ENCODE measurements at places on chromosomes 13 and 19.

DNA sequence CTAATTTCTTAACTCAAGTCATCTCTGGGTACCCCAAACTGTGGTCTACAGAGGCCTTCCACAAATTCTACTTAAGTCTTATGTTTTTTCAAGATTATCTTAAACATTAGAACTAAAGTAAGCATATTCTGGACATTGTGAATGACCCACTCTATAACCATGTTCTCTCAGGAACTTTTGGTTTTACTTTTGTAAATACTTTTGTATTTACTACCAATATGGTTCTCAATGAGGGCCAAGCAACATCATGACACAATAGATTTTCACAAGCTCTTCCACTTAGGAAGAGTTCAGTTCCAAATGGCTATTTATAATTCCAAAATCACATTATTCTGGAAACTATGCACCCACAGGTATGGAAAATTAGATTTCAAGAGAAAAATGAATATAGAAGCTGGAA, 10.8 kb downstream of the DIAPH3 start:
- DNase-seq, result no peak

DNA sequence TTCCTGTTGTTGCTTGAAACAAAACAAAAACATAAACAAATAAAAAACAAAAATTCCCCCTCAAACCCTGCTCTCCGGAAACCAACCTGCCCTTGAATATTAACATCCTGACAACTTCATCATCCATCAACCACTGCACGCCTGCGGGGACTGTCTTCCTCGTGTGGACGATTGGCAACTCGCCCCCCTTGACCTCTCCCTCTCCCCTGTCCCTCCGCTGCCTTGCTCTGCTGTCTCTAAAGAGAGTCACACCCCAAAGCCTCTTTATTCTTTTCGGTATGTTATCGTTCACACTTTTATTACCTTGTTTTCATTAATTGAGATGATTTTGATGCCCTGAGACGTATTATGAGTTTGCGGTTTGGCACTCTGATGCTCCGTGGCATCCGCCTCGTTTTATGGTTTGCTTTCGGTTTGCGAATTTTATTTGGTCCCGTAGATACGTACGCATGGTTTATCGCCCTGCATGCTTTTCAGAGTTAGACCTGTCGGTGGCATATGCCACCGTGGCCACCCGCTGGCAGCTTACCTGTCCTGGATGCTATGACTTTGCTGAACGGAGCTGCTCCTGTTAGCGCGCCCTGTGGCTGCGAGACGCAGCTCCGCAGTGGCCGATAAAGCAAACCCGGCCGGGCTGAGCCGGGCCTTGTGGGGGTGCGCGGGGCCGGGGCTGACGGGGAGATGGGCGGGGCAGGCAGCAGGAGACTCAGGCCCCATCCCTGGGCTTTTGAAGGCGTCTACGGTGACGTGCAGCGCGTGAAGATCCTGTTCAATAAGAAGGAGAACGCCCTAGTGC, 10.6 kb downstream of the PTBP1 start:
- no peak for DNase-seq

- DNase-seq, result no peak
Observed at GRCh38 chr13:30216111-30216510, 91.2 kb downstream of the KATNAL1 start.

DNA sequence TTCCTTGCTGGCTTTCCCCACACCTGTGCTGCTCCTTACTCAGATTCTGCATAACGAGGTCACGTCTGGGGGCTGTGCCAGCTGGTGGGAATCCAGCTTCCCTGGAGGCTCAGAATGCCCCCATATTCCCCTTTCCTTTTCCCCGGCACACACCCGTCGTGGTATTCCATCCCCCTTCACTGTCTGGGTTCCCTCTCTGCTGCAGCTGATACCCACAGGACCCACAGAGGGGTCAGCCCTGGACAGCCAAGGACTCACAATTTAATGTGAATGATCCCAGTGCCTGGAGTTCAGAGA, 4.2 kb upstream of the MYH14 start:
- no peak for DNase-seq

DNA sequence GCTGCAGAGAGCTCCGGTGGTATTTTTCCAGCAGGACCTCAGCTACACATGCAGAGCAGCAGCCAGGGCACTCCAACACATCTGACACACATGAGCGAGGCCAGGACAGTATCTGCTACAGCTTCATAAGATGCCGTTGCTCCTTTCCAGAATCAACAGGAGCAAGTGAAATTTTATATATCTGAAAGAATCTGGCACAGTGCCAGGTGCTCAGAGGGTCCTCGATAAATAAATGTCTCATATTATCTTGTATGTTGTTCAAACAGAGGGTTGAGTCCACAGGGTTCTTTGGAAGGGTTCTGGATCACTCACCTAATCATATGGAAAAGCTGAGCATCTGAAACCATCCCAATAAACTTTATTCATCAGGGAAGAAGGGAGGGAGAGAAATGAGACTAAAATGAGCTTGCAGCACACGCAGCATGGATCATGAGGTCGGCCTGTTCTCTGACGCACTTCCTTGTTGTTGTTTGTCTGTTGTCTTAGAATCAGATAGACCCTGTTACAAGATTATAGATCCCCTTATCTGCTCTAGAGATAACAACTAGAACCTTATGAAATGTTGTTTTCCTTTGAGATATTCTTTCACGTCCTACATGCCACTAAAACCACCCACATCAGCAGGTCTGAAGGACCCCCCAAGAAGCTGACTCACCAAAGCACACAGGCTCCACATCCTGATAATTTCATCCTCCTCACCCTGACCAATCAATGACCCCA, 3.2 kb upstream of the METTL21C start:
- DNase-seq, result no peak

DNA sequence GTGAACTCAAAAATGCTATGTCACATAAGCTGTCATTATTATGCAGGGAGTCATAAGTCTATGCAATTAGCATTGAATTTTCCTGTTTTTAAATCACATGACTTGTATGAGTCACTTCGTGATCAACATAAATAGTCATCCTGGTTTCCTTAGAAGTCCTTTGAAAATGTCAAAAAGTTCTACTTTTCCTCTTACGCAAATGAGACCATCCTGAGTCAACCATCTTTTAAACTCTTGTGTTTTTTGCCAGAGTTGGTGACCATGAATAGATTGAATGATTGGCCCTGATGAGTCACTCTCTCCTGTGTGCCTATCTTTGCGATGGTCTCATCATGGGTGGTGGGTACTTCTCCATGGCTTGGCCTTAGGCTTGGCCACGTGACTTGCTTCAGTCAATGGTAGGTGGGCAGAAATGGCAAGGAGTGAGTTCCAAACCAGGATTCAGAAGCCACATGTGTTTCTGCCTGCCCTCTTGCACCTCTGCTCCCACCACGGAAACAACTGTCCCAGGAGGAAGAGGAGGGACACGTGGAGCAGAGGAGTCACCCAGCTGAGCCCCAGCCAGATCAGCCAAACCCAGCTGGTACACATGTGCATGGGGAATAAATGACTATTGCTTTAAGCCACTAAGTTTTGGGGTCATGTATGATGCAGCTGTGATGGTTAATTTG, 123.5 kb upstream of the CACNA1A start:
- no peak for DNase-seq

GRCh38 chr19:40717880-40718773, 1.2 kb downstream of the ITPKC start:
- no peak for DNase-seq

GRCh38 chr19:55400281-55401087, 7.1 kb downstream of the UBE2S start:
- no peak for DNase-seq

GRCh38 chr19:49398931-49399330, 10.9 kb downstream of the KASH5 start:
- no peak for DNase-seq

DNA sequence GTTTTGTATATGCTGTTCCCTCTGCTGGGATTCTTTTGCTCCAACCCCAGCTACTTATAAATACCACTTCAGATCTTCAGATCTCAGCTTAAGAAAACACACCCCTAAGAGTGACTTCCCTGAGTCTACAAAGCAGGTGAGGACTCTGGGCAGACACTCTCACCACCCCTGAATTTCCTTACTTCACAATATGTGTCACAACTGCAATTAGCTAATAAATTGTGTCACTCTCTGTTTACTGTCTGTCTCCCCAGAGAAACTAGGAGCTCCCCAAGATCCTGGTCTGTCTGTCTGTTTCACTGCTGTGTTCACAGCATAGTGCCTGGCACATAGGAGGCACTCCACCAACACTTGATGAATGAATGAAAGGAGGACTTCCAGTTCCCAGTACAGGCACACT, 14.4 kb downstream of the CEBPA start:
- no peak for DNase-seq

DNA sequence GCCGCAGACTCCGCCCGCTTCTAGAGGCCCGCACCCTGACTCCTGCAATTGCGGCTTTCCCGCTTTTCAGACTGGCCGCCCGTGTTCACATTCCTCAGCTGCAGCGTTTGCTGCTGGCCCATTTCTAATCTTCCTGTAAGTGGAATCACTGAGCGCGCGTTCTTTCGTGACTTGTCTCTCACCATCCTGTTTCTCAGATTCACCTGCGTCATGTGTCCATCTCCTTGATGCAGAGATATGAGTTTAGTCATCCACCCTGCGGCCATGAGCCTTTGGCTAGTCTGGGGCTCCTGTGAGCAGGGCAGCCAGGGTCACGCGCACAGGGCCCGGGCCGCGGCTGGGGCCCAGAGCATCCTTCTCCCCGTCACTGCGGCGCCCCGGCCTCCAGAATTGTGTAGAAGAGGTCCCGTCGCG, 110.0 kb downstream of the CRYL1 start:
- no peak for DNase-seq

DNA sequence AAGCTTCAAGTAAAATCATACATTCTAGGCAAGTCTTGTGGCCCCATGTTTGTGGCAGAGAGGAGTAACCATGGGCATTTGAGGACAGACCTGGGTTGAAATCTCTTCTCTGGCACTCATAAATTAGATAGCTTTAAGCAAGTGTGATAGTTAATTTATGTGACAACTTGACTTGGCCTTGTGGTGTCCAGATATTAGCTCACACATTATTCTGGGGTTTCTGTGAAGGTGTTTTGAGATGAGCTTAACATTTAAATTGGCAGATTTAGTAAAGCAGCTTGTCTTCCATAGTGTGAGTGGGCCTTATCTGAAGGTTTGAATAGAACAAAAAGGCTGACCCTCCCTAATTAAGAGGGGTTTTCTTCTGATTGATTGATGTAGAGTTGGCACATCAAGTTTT, 161.4 kb upstream of the SPRY2 start:
- DNase-seq, result no peak

GRCh38 chr13:44386913-44387556, 13.4 kb downstream of the SERP2 start:
- DNase-seq, result no peak

- DNase-seq, result no peak
Observed at GRCh38 chr19:32878988-32879387, 9.4 kb upstream of the SLC7A9 start.

GRCh38 chr19:46022061-46022430, 807 bp downstream of the PGLYRP1 start:
- DNase-seq, result no peak

DNA sequence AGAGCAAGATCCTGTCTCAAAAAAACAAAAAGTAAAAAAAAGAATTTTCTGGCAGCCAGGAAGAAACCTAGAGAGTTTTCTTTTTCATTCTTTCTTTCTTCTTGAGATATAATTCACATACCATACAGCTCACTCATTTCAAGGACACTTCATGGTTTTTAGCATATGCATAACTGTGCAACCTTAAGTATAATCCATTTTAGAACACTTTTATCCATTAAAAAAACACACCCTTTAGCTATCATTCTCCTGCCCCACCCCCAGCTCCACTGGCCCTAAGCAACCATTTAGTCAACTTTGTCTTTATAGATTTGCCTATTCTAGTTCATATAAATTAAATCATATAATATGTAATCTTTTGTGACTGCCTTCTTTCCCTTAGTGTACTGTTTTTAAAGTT, 8.1 kb upstream of the IPO5 start:
- no peak for DNase-seq

DNA sequence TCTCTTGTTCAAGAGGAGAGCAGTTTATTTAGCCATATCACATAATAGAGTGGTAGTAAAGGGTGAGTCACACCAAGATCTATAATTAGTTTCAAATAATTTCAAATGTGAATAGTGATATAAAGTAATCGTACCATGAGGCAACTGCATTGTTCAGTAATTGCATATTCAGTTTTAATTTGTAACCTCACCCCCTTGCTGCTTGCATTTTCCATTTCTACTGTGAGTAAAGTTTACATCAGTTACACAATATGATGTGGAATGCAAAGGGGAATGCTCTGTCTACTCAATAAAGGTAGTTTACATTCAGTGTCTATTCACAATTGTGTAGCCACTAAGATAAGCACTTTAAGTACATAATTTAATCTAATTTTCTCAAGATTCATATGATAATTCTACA, 1695.7 kb upstream of the SPRY2 start:
- no peak for DNase-seq

DNA sequence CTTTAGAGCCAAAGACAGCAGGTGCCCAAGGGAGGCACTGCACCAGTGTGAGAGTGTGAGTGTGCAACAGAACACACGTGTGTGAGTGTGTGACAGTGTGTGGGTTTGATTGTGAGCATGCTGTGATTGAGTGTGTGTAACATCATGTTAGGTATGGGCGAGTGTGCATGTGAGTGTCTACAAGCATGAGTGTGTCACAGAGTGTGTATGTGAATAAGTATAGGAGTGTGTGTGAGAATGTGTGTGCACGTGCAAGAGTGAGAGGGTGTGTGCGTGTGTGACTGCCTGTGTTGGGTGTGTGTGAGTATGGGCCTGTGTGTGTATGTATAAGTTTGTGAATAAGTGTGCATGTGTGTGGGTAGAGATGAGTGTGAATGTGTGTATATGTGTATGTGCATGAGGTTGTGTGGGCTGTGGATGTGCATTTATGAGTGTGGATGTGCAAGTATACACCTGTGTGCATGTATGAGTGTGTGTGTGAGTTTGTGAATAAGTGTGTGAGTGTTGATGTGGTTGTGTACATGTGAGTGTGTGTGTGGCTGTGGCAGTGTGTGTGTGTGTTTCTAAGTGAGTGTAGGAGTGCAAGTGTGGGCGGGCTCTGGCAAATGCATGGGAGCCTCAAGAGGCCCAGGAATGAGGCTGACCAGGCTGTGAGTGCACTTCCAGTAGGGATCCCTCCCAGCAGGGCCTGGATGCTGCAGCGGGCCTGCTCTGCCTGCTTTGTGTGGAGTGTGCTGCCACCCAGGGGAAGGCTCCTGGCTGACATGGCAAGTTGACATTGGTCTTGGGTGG, 198.4 kb downstream of the COL4A1 start:
- DNase-seq, result no peak

- no peak for DNase-seq
Observed at GRCh38 chr13:80658705-80659104, 317.8 kb upstream of the SPRY2 start.

DNA sequence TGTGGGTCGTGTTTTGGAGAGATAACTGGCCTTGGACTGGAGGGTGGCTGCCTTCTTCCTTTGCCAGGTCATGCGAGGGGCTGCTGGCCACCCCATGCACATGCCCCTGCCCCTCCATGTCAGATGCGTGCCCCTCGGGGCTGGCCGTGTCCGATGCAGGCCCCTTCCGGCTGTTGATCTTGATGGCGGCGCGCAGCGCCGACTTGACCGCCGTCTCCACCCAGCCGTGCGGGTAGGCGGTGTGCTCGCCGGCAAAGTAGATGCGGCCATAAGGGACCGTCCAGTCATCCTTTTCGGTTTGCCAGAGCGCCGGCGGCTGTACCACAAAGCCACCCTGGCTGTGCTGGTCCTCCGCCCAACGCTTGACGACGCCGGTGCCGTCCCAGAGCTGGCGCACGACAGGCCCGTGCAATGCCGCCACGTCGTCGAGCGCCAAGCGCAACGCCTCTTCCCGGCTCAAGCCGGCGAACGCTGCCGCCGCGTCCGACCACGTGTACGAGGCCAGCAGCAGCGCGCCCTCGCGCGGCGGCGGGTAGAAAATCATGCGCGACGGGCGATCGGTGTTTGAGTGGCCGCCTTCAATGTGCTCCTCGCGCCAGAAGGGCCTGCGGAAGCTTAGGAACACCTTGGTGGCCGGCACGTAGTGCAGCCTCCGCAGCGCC, 6.9 kb downstream of the IL4I1 start:
- DNase-seq, result peak; percentile 55
